Mesothelial cell of epicardium (in vitro differentiated cells): ENCODE measurements at places on chromosomes 13 and 19.
A peak's percentile ranks its signal among the peaks of the same experiment; 100 is the strongest.

GRCh38 chr19:5863030-5863665 lies 7.2 kb downstream of the FUT5 start:
- DNase-seq = no peak

GRCh38 chr19:36771261-36772231 lies 1.1 kb downstream of the ZNF850 start:
- DNase-seq = peak; percentile 62

DNA sequence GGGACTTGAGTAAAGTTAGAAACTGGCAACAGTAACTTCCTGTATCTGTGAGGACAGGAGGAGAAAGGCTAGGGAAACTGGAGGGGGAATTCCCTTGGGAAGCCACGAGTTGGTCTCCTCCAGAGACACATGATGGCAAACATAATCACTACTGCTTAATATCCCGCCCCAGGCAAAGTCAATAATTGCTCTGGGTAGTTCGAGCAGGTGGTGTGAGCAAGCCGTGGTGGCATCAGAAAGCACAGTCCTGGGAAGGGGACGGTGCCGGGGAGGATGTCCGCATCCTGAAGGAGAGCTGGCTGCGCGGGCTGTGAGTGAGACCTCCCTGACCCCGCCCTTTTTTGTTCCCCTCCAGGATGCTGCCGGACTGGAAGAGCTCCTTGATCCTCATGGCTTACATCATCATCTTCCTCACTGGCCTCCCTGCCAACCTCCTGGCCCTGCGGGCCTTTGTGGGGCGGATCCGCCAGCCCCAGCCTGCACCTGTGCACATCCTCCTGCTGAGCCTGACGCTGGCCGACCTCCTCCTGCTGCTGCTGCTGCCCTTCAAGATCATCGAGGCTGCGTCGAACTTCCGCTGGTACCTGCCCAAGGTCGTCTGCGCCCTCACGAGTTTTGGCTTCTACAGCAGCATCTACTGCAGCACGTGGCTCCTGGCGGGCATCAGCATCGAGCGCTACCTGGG lies 1.4 kb downstream of the FFAR2 start:
- DNase-seq = no peak

DNA sequence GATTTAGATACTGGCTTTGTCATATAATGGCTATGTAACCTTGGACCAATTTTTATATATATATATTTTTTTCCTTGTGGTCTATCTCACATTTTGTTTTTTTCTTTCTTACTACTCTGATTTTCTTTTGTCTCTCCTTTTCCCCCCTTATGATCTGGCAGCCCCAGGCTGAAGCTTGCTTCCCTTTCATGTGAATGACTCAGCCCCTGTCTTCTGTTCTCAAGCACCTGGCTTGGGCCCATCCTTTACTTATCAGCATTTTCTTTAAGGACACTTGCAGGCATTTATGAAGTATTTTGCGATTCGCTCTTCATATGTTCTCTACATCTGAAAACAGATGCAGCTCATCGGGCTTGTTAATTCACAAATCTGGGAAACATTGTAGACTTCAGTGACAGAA lies 163.6 kb downstream of the SPRY2 start:
- no peak for DNase-seq

DNA sequence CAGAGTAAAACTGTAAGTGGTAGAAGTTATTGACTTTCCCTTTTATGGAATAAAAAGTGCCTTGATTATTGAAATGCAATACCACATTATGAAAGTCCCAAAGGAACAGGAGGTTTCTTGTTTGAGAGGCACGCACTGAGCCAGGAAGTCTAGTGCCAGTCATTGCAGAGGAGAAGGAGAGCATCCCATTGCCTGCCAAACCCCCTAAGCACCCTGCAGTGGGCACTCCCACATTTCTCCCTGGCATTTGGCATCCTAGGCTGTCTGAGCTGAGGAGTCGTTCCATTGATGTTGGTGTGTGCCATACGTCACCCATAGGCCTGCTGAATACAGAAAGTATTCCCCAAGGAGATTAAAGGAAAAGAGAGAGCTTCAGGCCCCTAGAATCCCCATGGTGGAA lies 85.7 kb upstream of the MBNL2 start:
- DNase-seq = no peak
